T follicular helper cell (primary cell): ENCODE measurements at places on chromosomes 4 and X.

DNA sequence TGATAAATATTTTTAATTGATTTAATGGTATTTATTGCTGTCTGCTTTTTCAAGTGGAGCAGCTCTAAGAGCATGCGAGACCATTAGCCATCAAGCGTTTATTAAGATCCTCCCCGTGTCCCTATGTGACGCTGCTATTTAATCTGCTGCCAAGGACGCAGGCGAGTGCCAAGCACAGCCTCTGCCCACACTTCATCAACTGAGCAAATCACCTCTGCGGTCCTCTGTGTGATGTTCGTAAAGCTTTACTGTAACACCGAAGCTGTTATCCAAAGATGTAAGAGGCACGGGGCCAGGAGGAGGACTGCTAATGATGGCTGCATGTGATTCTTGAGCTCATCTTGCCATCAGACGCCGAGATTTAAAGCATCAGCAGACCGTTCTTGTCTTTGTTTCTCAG lies 79.5 kb downstream of the STOX2 start:
- DNase-seq = no peak

DNA sequence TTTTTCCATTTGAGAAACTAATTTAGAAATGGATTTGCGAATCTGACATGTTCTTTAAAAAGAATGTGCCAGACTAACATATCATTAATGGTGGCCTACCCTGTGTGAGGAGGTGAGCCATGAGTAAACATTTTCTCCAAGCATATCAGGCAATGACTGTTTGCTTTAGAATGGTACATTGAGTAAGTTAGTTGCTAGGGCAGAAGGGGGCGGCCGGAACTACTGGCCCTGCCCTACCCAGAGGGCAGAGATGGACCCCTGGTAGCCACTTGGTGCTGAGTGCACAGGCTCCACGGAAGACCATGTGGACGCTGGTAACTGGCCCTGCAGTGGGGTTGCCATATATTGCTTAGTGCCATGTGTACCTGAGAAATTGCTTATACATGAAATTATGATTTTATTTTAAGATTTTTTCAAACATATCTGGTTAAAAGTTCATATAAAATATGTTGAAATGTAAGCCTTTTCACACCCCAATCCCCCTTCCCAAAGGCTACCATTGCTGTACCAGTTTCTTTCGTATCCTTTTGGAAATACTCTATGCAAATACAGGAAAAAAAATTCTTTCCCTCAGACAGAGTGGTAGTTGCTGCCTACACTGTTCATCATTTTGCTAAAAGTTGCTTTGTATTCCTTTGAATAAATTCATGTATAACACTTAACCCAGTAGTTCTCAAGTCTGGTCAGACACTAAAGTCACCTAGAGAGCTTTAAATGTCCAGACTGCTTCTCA lies 8.8 kb downstream of the FNIP2 start:
- DNase-seq = no peak

DNA sequence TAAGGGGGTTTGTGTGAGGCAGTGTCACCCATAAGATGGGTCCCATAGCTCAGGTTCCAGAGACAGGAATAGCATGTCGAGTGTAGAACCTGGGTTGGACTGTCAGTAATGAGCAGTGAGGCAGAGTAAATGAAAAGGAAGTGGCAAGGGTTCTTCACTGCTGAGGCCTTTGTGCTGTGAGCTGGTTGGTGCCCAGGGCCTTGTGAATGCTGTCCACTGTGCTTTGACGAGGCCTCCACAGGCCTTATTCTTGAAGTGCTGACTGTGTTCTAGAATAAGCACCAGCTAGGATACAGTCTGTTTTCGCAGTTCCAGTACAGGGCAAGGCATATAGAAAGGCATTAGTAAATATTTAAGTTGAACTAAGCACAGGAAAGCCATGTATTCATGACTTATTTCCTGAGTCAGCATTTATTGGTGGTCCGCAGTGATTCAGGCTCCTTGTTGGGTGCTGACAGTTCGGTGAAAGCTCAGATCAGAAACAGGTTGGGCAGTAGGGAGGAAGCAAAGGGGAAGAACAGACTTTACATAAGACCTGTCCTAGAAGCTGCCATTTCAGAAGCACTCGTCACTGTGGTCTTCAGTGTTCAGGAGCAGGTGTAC lies 25.6 kb upstream of the TADA2B start:
- no peak for DNase-seq

GRCh38 chr4:81030061-81030980 lies at the start of gene BMP3:
Gene BMP3, plus strand, starts transcription at chr4:81030708. Its CDS starts 577 bp downstream, at chr4:81031285.
- DNase-seq = no peak

DNA sequence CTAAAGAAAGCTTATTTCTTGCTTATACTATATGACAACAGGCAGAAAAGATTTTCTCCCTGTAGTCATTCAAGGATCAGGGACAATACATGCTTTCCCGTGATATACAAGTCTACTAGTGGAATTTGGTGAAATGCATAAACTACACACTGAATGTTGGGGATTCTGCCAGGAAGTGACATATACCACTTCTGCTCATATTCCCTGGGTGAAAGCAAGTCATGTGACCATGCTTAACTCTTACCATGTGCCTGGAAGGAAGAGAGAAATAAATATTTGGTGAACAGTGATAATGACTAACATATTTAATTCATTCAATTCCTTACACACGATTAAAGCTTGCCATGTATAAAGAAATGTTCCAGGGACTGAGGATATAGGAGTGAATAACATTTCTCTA lies 534.6 kb downstream of the PPARGC1A start:
- no peak for DNase-seq

DNA sequence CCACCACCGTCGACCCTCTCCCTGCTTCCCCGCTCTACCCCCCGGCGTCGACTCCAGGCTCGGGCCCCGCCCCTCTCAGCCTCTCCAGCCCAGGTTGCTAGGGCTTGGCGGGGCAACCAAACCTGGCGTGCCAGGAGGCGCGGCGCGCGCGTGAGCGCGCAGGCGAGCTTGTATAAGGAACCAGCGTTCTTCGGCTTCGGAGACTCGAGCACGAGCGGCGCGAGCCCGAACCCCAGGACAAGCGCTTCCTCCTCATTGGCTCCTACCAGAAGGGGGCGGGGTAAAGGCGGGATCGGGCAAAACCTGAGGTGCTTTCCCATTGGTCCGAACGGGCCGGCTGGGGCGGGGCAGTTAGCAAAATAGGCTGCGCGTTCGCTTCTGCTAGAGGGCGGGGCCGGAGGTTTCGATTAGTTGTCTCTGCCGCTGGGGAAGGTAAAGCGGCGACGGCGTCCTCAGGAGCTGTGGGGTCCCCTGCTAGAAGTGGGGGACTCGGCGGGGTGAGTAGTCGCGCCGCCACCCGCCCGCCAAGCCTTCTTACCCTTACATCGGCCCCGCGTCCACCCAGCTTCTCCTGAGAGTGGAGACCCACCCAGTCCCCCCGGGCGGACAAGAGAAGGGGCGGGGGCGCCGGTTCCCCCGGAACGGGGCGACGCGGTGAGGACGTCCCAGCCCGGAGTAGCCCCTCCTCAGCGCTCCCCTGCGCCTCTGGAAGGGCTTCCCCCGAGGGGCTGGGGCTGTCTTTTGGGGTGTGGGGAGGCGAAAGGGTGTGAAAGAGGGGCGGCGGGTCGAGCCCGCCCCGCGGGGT lies at the start of gene CDKL5:
Gene CDKL5 (plus strand): TSS at position 410 of the 805 bp plus-strand sequence. CDS start 81,489 bp downstream, outside the sequence.
- DNase-seq = peak; percentile 95

- no peak for DNase-seq
Observed at GRCh38 chr4:87012265-87012953, 77.6 kb downstream of the AFF1 start.

DNA sequence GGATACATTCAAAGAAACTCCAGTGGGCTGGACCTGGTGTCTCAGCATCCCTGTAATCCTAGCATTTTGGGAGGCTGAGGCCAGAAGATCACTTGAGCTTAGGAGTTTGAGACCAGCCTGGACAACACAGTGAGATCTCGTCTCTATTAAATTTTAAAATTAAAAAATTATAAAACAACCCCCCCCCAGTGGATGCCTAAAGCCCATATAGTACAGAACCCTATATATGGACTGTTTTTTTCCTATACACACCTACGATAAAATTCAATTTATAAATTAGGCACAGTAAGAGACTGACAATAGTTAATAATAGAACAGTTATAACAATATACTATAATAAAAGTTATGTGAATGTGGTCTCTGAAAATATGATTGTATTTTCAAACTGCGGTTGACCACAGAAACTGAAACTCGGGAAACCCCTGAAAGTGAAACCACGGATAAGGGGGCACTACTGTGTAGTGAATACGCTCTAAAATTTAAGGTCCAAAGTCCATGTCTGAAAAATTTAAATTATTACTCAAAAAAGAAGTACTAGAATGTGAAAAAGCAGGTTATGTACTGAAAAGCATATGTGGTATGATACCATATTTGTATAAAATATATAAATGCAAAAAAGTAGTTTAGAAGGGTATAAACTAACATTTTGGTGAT lies 2.0 kb downstream of the SMIM14 start:
- no peak for DNase-seq

DNA sequence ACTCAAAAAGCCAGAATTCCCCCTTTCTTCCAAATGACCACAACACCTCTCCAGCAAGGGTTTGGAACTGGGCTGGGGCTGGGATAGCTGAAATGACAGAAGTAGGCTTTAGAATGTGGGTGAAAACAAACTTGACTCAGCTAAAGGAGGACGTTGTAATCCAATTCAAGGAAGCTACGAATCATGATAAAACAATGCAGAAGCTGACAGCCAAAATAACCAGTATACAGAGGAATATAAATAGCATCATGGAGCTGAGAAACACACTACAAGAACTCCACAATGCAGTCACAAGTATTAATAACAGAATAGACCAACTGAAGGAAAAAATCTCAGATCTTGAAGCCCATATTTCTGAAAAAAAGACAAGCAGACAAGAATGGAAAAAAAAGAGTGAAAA lies 95.8 kb upstream of the TET2 start:
- DNase-seq = no peak

DNA sequence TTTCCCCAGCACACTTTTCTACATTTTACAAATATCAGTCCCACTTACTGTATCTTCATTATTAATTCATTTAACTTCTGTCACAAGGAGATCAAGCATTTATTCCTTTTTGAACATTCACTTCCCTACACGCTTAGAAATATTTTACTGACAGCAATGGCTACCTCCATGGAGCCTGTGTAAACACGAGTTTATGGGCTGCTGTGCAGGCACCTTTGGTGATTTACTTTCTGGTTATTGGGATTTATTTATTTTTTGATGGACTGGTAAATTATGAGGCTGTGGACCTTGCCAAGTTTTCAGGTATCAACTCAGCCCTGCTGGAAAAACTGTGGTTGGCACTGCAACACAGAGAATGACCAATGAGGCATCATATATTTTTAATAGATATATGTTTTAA lies 45.4 kb upstream of the PAQR3 start:
- no peak for DNase-seq

DNA sequence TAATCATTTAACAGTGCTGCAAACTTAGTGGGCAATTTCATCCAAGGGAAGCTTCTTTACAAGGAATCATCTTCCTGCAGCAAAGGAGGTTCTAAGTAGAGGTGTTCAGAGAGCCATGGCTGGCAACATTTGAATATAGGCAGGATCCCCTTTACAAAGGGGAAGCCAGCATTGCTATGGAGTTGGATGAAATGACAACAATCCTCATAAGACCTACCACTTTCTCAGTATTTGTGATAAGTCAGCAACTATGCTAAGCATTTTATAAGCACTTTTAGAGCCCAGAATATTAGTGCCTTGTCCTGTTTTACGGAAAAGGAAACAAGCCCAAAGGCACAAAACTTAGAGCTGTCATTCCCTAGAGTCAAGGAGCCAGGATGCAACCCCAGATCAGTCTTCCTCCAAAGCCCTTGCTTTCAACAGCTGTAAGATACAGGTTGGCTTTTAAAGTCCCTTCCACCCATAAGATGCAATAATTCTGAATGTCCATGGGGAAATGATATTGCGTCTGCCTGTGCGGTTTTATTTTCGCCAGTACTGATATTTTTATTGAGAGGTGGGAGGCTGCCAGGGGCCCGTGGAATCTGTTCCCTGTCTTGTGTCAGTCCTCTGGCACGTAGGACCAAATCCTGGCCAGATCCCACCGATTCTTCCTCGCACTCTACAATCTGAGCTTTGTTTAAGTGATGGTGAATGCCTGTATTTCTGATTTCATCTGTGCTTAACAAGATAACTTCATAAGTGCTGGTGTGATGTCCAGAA lies 59.1 kb downstream of the SMIM20 start:
- DNase-seq = no peak

DNA sequence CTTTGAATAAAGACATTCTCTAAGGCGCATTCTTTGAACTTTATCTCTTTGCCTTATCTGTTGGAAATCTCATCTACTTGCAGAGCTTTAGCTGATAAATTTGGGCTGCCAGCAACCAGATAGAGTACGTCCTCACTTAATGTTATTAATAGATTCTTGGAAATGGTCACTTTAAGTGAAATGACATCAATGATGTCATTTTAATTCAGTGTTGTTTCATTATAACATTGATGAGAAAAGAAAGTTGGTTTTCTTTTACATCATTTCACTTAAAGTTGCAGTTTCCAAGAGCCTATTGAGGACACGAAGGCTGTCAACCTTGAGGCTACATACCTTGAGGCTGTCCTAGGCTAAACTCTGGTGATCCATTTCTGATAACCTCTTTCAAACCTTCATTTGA lies 9.3 kb downstream of the TMEM165 start:
- DNase-seq = no peak

- no peak for DNase-seq
Observed at GRCh38 chr4:22962295-22962694, 269.6 kb downstream of the GBA3 start.

DNA sequence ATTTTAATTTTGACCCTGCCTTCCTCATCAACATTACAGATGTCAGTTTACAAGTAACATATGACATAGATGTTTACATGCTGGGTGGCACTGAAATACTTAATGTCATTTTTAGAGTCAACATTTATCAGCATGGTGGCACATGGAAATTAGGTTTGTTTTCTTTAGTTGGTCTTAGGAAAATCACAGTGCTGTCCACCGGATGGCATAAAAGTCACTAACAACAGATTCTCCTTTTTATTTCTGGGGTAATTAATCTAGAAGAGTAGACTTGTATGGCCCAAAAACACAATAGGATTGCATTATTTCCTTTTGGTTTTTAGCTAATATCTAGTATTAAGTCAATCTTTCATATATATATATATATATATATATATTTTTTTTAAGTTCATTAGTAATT lies 88.6 kb upstream of the HHIP start:
- DNase-seq = no peak

GRCh38 chrX:9953396-9953795 lies 13.8 kb upstream of the CLDN34 start:
- DNase-seq = no peak

DNA sequence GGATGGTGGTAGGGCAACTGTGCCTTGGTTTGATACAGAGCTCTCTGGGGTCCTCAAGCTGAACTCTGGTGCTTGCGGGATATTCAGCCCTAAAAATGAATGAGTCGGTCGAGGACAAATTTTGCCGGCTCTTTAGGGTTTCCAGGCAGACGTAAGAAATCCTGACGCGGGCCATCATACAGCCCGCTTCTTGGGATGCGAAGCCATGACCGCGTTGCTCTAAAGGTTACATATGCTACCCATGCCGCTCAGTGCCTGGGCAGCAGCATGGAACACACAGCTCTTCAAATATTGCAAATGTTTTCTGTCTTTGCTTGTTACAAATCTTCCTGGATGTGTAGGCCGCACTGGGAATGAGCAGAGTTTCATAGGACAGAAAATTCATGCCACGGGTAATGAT lies 55.6 kb downstream of the NBDY start:
- no peak for DNase-seq

- DNase-seq = no peak
Observed at GRCh38 chr4:73257651-73258435, 755 bp downstream of the ANKRD17 start.
